WTC11 (cell line): ENCODE measurements at places on chromosomes 5 and 9.
A peak's percentile ranks its signal among the peaks of the same experiment; 100 is the strongest.

- DNase-seq = no peak
These were observed 104.4 kb downstream of the KLHL3 start for GRCh38 chr5:137631453-137631852.

GRCh38 chr5:91160714-91161285 is 222.3 kb downstream of the ARRDC3 start:
- no peak for DNase-seq

DNA sequence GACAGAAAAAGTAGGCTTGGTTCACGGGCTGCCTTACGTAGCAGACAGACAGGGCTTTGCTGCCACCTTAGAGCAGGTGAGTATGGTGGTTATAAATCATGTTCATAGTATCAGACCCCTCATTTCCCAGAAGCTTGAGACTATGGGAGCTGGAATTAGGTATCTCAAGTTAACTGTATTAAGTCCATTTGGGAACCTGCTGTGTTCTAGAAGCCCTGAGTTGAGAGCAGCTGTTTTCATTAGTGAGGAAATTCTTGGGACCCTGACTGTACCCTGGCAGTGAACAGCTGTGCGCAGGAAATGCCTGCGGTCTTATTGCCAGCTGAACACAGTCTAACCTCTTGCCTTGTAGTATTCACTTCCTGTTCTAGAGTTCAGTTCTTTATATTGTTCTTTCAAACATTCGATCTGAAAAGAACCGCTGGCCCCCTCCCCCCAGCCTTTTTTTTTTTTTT is 29.8 kb downstream of the UGCG start:
- no peak for DNase-seq

GRCh38 chr5:38467353-38468040 is 88.9 kb downstream of the LIFR start:
- no peak for DNase-seq

GRCh38 chr5:175141421-175141820 is 302.6 kb downstream of the DRD1 start:
- no peak for DNase-seq

DNA sequence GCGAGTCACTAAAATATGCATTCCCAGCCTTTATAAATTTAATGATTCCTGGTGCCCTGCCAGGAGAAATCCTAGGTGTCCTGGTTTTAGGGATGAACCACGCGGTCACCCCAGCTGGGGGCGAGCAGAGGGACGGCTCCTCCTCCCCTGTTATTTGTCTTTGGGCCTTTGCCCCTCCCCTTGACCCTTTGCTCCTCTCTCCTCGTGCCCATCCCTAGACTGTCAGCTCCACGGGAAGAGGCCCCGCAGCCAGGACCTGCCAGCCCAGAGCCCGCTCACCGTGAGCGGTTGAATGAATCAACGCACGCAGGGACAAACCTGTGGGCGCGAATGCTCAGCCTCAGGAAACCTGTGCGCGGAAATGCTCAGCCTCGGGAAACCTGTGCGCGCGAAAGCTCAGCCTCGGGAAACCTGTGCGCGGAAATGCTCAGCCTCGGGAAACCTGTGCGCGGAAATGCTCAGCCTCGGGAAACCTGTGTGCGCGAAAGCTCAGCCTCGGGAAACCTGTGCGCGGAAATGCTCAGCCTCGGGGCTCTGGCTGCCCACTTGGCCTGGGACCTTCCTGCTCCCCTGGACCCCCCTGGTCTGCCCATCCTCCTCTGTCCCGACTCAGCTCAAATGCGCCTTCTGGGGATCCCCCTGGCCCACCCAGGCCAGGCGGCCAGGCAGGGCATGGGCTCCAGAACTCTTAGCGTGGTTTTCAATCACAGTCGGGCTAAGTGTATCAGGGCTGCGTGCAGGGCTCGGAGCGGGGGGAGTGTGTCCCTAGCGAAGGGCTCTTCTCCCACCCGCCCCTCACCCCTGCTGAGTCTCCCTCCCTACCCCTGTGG is 140.5 kb upstream of the COL5A1 start:
- no peak for DNase-seq

DNA sequence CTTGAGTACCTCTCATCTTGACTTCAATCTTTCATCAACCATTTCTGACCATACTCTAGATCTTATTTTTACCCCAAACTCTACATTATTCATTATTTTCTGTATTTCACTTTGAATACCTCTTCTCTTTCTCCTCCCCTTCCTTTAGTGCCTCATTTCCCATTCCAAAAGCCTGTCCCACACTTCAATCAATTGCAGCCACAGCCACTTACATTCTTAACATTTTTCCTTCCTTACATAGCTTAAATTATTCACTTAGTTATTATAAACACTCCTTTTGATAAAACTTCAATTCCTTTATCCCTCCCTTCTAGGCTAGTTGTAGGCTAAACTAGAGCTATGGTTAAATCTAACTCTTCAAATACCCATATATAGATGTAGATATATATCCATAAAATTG is 344.0 kb downstream of the PRR16 start:
- DNase-seq = no peak

DNA sequence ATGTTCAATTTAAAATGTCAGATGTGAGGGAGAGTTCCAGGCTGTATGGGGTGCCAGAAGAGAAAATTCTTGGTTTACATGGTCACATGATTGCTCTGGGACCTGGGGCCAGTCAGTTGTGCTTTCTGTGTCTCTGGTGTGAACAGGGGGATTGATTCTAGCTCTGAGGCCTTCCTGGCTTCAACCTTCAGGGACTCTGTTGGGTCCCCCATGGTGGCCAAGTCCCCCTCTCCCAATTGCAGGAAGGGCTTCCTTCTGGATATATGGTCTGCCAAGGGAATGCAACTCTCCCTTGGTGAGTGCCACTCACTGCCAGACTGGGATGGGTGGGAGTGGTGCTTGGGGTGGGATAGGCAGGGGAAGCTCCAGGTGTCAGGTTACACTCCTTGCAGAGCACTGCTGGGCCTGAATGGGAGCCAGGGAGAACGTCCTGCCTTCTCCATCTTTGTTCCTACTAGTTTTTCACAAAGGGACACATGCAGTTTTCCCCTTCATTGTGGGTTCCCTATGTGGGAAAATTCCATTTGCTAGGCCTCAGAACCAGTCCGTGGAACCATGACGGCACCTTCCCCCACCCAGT is 153.2 kb downstream of the MELK start:
- peak; percentile 41 for DNase-seq

- DNase-seq = no peak
These were observed 1504.9 kb upstream of the C9orf72 start for GRCh38 chr9:29078063-29078666.

- no peak for DNase-seq
These were observed 3.6 kb upstream of the NPR3 start for GRCh38 chr5:32707418-32707997.
